ENCODE measurements at places on chromosomes 16 and 17. TPM values are rescaled to one million over a fixed set of nuclear protein-coding genes. Genes with fewer than 3 reads are reported as not detected.

The RNF43 gene
- 0.92 TPM for total RNA-seq

The SMPD3 gene
- 0.40 TPM for total RNA-seq

The C17orf50 gene
- total RNA-seq: not detected

The ZP2 gene
- not detected for total RNA-seq

The CBFA2T3 gene
- 1.3 TPM for total RNA-seq

The NRN1L gene
- not detected for total RNA-seq

The KRTAP4-4 gene
- not detected for total RNA-seq

Data from activated T-cell treated with anti-CD3 and anti-CD28 coated beads, Interleukin-2, amount 50 U/mL, for 4 hours (primary cell).